ENCODE measurements at places on chromosomes 6 and 20.

DNA sequence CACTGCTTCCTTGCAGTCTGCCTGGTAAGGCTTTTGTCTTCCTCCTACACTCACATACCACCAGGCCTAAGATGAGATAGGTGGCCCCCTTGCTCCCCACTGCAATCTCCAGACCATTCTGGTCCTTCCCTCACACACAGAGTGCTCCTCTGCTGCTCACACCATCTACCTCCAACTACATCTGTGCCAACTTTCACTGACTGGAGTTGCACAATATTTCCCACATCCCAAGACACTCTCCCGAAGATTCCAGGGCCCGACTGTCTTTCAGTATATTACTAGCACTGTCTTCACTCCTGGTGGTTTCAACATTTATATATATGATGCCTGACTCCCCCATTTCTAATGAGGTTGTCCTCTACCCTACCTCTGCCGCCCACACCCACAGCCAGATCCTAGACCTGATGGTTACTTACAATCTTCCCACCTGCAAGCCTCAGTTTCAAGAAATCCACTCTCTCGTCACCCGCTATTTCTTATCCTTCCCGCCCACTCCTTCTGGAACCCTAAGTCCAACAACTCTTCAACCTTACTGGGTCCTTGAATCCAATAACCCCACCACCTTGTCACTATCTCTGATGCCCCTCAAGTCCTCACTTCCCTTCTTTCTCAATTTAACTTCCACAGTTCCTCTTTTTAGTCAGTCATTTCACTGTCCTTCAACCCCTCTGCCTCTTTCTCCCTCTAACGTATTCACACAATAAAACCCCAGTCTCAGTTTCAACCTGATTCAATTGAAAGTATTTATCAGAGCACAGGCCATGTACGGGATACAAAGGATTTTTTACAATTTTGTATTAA lies 21.6 kb downstream of the RALGAPA2 start:
- no peak for DNase-seq

DNA sequence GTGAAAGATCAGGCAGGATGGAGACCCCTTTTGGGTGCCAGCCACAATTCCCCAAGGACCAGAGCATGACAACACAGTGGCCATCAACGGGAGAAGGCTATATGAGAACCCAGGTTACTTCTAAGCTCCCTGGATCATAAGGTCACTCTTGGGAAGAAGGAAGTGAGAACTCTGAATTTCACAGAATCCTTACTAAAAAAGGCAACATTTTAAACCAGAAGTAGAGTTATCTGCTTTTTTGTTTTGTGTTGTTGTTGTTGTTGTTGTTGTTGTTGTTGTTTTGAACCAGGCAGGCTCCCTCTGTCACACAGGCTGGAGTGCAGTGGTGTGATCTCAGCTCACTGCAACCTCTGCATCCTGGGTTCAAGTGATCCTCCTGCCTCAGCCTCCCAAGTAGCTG lies 107.4 kb upstream of the TNFAIP3 start:
- no peak for DNase-seq

DNA sequence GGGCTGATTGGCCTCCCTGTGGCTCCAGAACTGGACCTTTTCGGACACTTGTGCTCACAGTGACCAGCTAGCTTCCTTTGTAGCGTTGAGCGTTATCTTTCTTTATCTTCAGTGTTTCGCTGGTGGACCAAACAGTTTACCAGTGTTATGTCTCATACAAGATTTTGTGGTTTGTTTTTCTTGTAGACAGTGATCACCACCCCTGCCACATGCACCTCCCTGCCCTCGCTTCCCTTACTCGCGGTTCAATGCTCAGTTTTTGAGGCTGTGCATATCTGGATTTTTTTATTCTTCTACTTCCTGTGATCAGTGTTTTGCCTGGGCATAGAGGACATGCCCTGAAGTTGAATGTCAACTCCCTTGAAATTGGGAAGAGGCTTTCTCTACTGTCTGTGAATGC lies 16.4 kb downstream of the MYT1 start:
- no peak for DNase-seq

GRCh38 chr6:87918461-87918941 lies 129.1 kb upstream of the SPACA1 start:
- DNase-seq = no peak

GRCh38 chr6:100186552-100186951 lies 192.5 kb upstream of the MCHR2 start:
- no peak for DNase-seq

GRCh38 chr6:123042401-123042800 lies 46.4 kb downstream of the CLVS2 start:
- DNase-seq = no peak

DNA sequence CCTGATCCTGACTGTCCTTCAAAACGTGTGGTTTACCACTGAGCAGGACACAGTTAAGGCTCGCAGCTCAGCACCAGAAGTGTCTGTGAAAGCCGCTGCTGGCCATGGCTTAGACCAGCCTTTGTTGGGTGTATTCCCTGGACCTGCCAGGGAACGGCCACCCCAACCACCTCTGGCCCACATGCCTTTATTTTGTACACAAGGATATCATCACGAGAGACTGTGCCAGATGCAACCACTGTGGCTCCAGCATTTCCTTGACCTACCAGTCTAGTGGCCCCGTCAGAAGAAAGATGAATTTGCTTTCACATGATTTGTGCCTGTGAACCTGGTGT lies 49.2 kb upstream of the FOXQ1 start:
- no peak for DNase-seq

- no peak for DNase-seq
Observed at GRCh38 chr6:89134723-89135122, 11.1 kb upstream of the PM20D2 start.

DNA sequence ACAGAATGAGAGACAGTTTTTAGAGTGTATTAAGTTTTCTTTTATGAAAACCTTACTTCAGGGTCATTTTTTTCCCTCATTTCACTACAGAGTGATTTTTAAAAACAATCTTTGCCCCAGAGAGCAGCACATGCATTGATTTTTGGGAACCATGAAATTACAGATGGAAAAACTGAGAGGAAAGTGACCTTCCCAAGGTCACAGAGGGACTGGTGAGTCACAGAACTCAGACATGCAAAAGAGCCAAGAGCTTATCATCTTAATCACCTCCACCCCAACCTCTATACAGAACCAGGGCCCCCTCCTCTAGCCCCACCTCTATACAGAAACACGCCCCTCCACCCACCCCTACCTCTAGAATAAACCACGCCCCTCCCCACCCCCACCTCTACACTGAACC lies 10.7 kb downstream of the PXMP4 start:
- DNase-seq = no peak
